ENCODE measurements at places on chromosomes 3 and 15. TPM values are rescaled to one million over a fixed set of nuclear protein-coding genes. Genes with fewer than 3 reads are reported as not detected.

DNA sequence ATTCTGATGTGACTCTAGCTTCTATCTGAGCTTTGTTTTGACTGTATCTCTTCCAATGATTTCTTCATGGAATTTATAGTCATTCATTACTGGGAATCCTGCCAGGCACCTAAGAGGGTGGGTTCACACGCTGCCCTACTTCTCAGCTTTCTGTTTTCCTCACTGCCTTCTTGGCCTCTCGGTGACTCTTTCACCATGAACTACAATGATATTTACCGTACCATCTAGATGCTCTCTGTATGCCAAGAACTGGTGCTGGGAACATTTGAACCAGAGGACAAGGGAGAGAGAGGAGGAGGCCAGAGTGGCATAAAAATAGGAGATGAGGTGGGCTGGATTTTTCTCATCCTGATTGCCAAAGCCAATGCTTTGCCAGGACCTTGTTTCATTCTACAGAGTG is 280.0 kb upstream of the P2RY1 start:
- DNase-seq, result no peak

GRCh38 chr3:18544146-18544545 is 119.0 kb upstream of the SATB1 start:
- no peak for DNase-seq

GRCh38 chr3:82942041-82942440 is 1180.6 kb upstream of the GBE1 start:
- no peak for DNase-seq

The ABTB1 gene
- 48.7 TPM for total RNA-seq

All from mucosa of descending colon (tissue), 3 donors.